ENCODE measurements at places on chromosomes 4 and X. TPM values are rescaled to one million over a fixed set of nuclear protein-coding genes. Genes with fewer than 3 reads are reported as not detected.

The TEX13B gene
- total RNA-seq: not detected

The CTBP1 gene
- 162 TPM for total RNA-seq

The ADAMTS3 gene
- total RNA-seq: not detected

The HSFX4 gene
- not detected for total RNA-seq

The PPP1R2C gene
- total RNA-seq: not detected

The TEC gene
- 3.0 TPM for total RNA-seq

The CLDN2 gene
- total RNA-seq: not detected

The LANCL3 gene
- 0.15 TPM for total RNA-seq

The VCX3B gene
- not detected for total RNA-seq

The RPL34 gene
- 1,653 TPM for total RNA-seq

The ANOS1 gene
- not detected for total RNA-seq

The FHDC1 gene
- 0.07 TPM for total RNA-seq

The PAGE4 gene
- total RNA-seq: not detected

The UGT2B11 gene
- not detected for total RNA-seq

The HGFAC gene
- total RNA-seq: not detected

The EOLA2 gene
- total RNA-seq: 33.7 TPM

The PITX2 gene
- not detected for total RNA-seq

The RASGEF1B gene
- 4.6 TPM for total RNA-seq

The TMEM255A gene
- total RNA-seq: not detected

The ZNF630 gene
- total RNA-seq: 2.4 TPM

The NMU gene
- total RNA-seq: 0.63 TPM

The OCRL gene
- total RNA-seq: 2.8 TPM

The TENM3 gene
- not detected for total RNA-seq

The MAGEC1 gene
- not detected for total RNA-seq

The XAGE1A gene
- total RNA-seq: not detected

The CDKN2AIP gene
- total RNA-seq: 23.7 TPM

The FHIP1A gene
- total RNA-seq: 0.45 TPM

The MAGEA10 gene
- not detected for total RNA-seq

The ANKRD50 gene
- 0.36 TPM for total RNA-seq

The VEGFD gene
- not detected for total RNA-seq

Data from activated CD4-positive, alpha-beta memory T cell treated with anti-CD3 and anti-CD28 coated beads for 36 hours (primary cell).